ENCODE measurements at places on chromosomes 4 and X. TPM values are rescaled to one million over a fixed set of nuclear protein-coding genes. Genes with fewer than 3 reads are reported as not detected.

DNA sequence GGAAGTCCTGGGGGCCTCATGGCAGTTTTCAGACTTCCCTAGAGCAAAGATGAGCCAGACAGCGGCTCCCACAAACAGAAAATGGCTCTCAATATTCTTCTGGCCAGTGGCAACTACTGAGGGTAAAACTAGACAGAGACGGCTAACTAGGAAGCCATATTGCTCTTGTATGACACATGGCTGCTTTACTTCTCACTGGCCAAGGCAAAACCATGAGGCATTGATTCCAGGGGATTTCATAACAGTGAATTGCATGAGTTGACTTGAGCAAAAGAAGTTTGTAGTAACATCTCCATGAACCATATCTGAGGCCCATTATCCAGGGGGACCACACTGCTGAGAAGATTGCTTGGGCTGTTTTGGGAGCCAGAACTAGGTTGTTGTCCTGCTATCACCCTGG lies 13.7 kb upstream of the TLR8 start:
- H3K27me3 ChIP-seq, result no peaks in the 10 kb centered on the region
- DNase-seq, result no peak
- H3K36me3 ChIP-seq, result no peaks in the 10 kb centered on the region

The SMR3B gene
- total RNA-seq, result not detected

The ODAPH gene
- not detected for total RNA-seq

DNA sequence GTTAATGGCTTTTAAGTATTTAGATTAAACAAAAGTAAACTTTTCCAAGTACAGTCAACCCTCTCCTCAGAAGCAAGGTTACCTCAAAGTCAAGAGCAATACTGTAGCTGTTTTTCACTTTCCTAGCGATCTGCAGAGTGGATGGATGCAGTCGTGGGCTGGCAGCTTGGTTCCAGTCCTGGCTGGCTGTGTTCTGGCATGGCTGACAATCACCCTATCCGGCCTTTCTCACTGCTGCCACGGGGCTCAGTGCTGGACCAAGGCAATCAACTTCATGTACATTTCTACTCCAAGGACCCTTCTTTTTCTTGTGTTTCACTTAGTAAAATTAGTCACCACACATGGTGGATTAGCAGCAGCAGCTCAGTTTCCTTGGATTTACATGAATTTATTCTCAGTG lies 208.3 kb downstream of the GABRB1 start:
- H3K27ac ChIP-seq, result no peak overlapping the region
- H3K36me3 ChIP-seq, result no peaks in the 10 kb centered on the region
- no peak overlapping the region for H3K4me3 ChIP-seq
- no peak for DNase-seq
- peaks cover 11% of the 10 kb centered on the region for H3K4me1 ChIP-seq
- H3K27me3 ChIP-seq, result no peaks in the 10 kb centered on the region

The GAGE12G gene
- total RNA-seq, result not detected

- H3K4me3 ChIP-seq, result no peak overlapping the region
- H3K4me1 ChIP-seq, result no peaks in the 10 kb centered on the region
- H3K36me3 ChIP-seq, result no peaks in the 10 kb centered on the region
- no peak overlapping the region for H3K27ac ChIP-seq
- H3K27me3 ChIP-seq, result no peaks in the 10 kb centered on the region
- no peak for DNase-seq
Measured at GRCh38 chr4:81180916-81181315, 34.1 kb downstream of the PRKG2 start.

GRCh38 chr4:120403296-120403695 lies 336.6 kb upstream of the MAD2L1 start:
- H3K27me3 ChIP-seq, result no peaks in the 10 kb centered on the region
- H3K4me1 ChIP-seq, result no peaks in the 10 kb centered on the region
- H3K36me3 ChIP-seq, result no peaks in the 10 kb centered on the region
- no peak overlapping the region for H3K27ac ChIP-seq
- no peak for DNase-seq

- H3K27ac ChIP-seq, result no peak overlapping the region
- no peak for DNase-seq
- no peak overlapping the region for H3K4me3 ChIP-seq
- no peaks in the 10 kb centered on the region for H3K4me1 ChIP-seq
- H3K36me3 ChIP-seq, result no peaks in the 10 kb centered on the region
- H3K27me3 ChIP-seq, result no peaks in the 10 kb centered on the region
Measured at GRCh38 chr4:23805450-23805851, 84.4 kb downstream of the PPARGC1A start.

GRCh38 chr4:41427306-41427882 lies 110.6 kb upstream of the LIMCH1 start:
- H3K4me3 ChIP-seq, result no peak overlapping the region
- peaks cover 38% of the 10 kb centered on the region for H3K4me1 ChIP-seq
- DNase-seq, result no peak
- no peaks in the 10 kb centered on the region for H3K36me3 ChIP-seq

DNA sequence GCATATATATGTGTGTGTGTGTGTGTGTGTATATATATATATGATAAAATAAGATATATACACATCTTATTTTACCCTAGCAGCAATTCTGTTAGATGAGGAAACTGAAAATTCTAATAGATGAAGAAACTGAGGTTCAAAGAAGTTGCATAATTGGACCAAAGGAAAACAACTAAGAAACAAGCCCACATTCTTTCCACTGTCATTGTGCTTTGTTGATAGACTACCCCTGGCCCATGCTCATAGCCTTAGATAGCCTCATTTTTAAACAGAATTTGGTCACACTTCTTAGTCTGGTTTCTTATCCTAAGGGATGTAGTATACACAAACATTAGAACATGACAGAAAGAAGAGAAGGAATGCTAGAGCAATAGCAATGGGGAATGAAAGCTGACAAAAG lies 138.8 kb downstream of the NDST3 start:
- no peak overlapping the region for H3K27ac ChIP-seq
- H3K27me3 ChIP-seq, result no peaks in the 10 kb centered on the region
- no peaks in the 10 kb centered on the region for H3K4me1 ChIP-seq
